ENCODE measurements at places on chromosomes 1 and 21. TPM values are rescaled to one million over a fixed set of nuclear protein-coding genes. Genes with fewer than 3 reads are reported as not detected.

OR2L2 gene
- total RNA-seq, result 0.11 TPM

LYST gene
- 62.7 TPM for total RNA-seq

BGLAP gene
- 0.42 TPM for total RNA-seq

FCAMR gene
- total RNA-seq, result not detected

FCRL4 gene
- not detected for total RNA-seq

LDLRAD2 gene
- total RNA-seq, result 0.63 TPM

TAS1R1 gene
- total RNA-seq, result not detected

ZFP69B gene
- 6.6 TPM for total RNA-seq

PAQR7 gene
- total RNA-seq, result 10.4 TPM

FNDC10 gene
- 0.58 TPM for total RNA-seq

TNFRSF18 gene
- total RNA-seq, result not detected

CHODL gene
- total RNA-seq, result 31.8 TPM

DNA sequence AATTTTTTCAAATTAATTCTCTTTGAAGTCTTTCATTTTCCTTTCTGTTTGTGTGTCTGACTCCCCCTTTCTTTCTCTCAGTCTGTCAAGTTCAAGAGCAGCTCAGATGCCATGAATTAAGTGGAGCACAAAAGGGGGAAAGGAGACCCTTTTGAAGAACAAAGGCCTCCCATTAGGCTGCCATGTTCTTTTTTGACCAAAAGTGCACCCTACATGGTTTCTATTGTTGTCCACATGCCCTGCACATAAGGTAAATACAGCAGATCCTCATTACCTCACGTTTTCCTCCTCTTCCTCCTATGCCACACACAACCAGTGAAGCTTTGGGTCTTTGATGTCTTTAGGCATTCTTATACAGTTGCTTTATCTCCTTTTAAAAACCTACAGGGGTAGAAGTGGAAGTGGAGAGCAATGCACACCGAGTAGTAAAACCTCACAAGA lies 47.7 kb downstream of the POU2F1 start:
- no peak for DNase-seq

DNA sequence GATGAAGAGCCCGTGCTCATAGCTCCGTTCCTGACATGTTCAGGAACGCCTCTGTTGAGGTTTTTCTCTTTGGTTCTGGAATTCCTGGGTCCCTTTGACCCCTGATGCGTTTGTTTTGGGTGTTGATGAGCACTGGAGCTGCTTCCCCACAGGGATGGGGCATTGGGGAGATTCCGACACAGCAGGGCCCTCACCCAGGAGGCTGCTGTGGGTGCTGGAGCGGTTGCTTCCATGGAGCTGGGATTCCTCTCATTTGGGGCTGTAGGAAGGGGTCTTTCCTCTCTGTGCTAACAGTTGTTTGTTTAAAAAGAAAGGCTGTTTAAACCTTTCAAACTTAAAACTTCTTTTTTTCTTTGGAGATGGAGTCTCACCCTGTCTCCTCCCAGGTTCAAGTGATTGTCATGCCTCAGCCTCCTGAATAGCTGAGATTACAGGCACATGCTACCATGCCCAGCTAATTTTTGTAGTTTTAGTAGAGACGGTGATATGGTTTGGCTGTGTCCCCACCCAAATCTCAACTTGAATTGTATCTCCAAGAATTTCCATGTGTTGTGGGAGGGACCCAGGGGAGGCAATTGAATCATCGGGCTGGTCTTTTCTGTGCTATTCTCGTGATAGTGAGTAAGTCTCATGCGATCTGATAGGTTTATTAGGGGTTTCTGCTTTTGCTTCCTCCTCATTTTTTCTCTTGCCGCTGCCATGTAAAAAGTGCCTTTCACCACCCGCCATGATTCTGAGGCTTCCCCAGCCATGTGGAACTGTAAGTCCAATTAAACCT lies 48.9 kb downstream of the SKI start:
- DNase-seq, result no peak

DNA sequence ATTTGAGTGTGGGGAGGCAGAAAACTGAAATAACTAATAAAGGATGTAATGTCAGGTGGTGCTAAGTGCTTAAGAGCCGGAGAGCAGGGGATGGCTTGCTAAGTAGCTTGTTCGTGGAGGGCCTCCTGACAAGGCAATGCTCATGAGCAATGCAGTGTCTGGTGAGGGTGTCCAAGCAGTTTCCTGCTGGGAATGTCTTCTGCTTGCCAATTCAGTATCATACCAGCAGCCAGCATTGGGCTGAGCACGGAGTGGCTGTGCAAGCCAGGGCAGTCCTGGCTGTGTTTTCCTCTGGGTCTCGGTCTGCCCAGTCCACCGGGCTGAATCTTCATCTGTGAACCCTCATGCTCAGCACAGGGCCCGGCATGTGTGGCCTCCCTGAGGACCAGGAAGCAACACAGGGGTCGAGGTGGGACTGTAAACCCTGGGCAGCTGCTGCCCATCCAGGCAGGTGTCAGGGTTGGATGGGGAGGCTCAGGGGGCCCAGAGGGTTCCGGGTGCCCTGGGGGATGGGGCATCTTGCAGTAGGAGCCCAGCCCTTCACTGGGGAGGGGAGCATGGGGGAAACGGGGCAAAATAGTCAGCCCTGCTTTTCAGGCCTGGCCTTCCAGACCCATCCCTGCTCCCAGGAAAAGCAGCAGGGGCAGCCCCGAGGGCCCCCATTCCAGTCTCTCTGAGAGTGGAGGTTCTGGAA lies 27.5 kb downstream of the EDN2 start:
- no peak for DNase-seq

- DNase-seq, result no peak
Measured at GRCh38 chr1:180369061-180369460, 133.3 kb downstream of the ACBD6 start.

- peak; percentile 47 for DNase-seq
Measured at GRCh38 chr1:41442697-41443251, 41.7 kb downstream of the EDN2 start.

DNA sequence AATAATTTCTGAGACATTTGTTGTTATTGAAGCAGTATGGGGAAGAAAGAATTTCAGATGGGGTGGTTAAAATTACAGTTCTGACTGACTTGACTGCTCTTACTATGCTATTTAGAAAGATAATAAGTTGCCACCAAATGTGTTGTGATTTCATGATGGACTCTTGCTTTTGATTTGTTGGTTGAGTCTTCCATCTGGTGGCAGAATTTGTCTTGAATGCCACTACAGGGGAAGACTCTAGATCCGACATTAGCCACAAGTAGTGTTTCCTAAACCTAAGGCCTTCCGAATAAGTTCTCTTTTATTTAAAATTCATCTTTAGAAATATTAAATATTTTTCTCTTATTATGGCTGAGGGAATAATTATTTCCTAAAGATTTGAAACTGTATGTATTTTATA lies 190.9 kb upstream of the ADGRL4 start:
- DNase-seq, result no peak

DNA sequence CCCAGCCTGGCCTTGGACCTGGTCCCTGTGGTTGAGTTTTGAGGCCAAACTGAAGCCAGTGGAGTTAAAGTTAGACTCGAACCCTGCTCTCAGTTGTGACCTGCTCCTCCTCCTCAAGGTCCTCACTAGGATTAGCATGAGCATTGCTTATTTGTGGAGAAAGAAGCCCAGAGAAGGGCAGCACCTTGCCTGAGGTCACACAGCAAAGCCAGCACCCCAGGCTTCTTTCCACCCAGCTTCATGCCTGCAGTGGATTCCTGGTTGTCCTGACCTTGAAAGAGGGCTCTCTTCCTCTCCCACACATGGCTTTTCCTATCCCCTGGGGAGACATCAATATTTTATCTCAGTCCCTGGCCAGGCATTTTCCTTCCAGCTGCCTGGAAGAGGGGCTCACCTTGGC lies 2.8 kb downstream of the LDLRAP1 start:
- no peak for DNase-seq

DNA sequence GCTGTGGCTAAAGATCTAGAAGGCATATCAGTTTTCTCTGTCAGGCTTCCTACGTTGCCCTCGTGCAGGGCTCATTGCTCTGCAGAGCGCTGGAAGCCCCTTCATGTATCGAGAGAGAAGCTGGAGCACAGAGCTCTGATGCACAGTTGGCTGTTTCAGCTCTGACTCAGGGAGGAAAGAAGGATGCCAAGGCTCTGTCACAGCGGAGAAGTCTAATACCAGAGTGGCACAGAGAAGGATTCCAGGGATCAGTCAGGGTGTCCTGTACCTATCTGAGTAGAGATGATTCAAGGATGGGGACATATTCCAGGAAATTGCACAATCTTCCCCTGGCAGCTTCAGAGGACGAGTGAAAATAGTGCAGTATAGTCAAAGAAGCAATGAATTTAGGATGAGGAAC lies 179.2 kb upstream of the FMN2 start:
- no peak for DNase-seq

DNA sequence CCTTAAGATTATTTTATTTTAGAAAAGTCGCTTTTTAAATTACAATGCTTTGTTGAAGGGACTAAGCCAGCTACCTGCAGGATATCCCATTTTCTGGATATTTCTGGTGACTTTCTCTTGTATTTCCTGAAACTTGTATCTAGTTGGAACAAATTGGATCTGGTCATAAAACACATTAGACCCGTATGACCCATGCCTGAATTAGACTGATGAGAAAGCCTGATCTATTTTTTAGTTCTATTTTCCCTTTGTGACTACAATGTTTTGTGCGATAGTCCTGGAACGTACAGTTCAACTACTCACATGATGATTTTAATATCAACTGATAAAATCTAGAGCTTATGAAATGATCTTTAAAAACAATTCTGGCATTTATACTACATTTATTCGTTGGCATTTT lies 151.8 kb downstream of the RHOU start:
- DNase-seq, result no peak

GRCh38 chr21:35321322-35322200 lies 272.5 kb upstream of the RUNX1 start:
- DNase-seq, result no peak

DNA sequence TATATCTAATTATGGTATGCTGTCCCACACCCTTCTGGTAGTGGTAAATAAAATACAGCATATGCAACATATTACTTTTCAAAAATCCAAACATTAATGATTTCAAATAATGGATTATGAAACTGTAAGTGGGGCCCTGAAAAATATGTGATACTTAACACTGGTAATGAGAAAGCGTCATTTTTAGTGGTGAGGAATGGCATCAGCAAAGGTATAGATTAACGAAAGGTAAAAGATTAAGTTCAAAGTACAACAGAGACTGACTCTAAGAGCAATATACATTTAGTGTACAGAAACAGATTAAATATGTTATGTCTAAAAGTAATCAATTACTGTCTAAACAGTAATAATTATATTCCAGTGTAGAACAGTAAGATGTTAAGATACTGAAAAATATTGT lies 194.1 kb downstream of the COL24A1 start:
- DNase-seq, result no peak

GRCh38 chr1:93958726-93959100 lies 49.5 kb upstream of the GCLM start:
- DNase-seq, result no peak

GRCh38 chr1:152159144-152159543 lies at the start of gene RPTN:
RPTN (minus strand) TSS chr1:152159228; CDS start chr1:152157889, 1,339 bp downstream.
- DNase-seq, result no peak

GRCh38 chr1:88595355-88596002 lies 88.6 kb upstream of the PKN2 start:
- no peak for DNase-seq

- no peak for DNase-seq
Measured at GRCh38 chr1:81183051-81183450, 617.7 kb upstream of the ADGRL2 start.

DNA sequence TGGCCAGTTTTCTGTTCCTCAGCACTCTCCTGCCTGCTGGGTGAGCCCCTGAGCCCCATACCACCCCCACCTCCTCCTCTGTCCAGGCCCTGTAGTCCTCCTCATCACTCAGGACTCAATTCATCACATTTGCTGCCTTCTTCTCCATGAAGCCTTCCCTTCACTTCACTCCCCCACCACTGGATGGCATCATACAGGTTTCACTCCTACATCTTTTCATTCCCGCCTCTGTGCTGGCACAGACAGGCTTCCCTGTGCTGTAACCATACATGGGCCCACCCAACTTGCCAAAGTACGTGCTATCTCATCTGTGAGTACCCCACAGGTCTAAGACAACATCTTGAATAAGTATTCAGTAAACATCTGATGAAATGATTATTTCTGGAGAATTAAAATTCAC lies 56.9 kb downstream of the SLC45A1 start:
- DNase-seq, result no peak

DNA sequence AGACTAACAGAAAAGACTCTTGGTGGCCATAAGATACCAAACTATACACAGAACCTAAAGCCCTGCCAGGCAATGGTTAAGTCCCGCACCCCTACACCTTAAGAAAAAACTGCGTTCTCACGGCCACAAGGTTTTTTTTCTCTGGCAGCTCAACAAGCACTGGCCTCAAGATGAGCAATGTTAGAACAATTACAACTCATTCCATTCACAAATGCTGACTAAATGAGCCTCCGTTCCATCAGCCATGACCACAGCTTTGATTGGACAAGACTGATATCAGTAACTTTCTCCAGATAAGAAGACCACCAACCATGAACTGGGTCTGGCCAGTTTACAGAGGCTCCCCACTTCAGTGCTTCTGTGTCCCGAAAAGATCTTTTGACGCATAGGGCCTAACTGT lies 31.9 kb downstream of the SEC16B start:
- no peak for DNase-seq

DNA sequence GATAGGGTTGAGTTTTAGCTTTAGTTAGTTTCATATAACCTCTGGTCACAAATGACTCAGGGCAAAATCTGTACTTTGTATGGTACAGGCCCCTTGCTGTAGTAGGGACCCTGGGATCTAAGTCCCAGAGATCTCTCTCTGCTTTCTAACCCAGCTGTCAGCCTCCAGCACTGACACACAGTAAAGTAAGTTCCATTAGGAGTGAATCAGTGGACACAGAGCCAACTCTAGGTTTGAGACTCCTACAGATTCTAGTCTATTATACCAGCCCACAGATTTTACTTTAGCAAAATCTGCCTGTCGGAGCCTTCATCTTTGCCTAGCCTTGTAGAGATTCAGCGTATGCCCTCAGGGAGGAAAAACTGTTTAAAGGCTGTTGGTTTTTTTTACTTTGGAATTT lies 52.5 kb downstream of the ANGPTL1 start:
- no peak for DNase-seq

GRCh38 chr1:226616636-226617035 lies 68.1 kb downstream of the STUM start:
- no peak for DNase-seq

GRCh38 chr1:227002531-227003049 lies 62.5 kb downstream of the COQ8A start:
- DNase-seq, result no peak

GRCh38 chr1:70331962-70332361 lies 22.6 kb downstream of the ANKRD13C start:
- DNase-seq, result no peak

DNA sequence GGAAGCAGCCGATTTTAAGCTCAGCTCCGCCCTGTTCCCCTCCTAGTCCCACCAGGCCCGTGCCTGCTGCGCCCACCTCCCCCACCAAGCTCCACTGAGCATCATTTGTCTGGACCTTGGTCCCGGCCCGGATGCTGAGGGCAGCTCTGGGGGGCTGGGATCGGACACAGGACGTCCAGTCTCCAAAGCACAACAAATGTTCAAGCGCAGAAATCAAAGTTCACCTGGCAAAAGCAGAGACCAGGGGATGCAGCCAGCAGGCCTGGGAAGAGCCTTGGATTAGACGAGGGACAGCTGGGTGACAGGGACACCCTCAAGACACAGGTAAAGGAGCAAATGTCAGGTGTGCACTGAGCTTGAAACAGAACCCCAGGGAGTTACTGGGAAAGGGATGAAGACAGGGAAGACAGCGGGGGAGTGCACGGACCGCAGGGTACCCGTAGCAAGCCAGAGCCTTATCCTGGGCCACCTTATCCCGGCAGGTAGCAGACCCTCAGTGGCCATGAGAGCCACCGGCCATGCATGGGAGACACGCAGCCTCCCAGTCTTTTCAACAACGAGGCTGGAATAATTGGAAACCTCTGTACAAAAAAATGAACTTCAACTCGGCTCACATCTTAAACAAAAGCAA lies 22.2 kb upstream of the TMEM52 start:
- DNase-seq, result no peak
